Naive thymus-derived CD4-positive, alpha-beta T cell (primary cell): ENCODE measurements at places on chromosomes 7 and 10.

- no peak for DNase-seq
Measured at GRCh38 chr10:131563411-131563810, 251.9 kb upstream of the TCERG1L start.

DNA sequence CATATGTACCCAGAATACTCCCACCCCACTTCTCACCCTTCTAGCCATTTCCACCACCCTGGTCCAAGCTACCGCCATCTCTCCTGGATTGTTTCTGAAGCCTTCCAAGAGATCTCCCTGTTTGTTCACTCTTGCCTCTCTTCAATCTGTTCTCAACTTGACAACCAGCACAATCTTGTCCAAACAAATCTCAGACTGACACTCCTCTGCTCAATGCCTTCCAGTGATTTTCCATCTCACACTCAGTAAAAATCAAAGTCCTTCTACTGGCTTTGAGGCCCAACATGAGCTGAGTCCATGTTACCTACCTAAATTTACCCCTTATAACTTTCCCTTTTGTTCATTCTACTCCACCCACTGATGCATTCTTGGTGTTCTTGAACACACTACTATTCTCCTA, 33.2 kb upstream of the TMEM140 start:
- DNase-seq, result no peak

- DNase-seq, result no peak
Measured at GRCh38 chr10:104307576-104308438, 30.5 kb downstream of the ITPRIP start.

DNA sequence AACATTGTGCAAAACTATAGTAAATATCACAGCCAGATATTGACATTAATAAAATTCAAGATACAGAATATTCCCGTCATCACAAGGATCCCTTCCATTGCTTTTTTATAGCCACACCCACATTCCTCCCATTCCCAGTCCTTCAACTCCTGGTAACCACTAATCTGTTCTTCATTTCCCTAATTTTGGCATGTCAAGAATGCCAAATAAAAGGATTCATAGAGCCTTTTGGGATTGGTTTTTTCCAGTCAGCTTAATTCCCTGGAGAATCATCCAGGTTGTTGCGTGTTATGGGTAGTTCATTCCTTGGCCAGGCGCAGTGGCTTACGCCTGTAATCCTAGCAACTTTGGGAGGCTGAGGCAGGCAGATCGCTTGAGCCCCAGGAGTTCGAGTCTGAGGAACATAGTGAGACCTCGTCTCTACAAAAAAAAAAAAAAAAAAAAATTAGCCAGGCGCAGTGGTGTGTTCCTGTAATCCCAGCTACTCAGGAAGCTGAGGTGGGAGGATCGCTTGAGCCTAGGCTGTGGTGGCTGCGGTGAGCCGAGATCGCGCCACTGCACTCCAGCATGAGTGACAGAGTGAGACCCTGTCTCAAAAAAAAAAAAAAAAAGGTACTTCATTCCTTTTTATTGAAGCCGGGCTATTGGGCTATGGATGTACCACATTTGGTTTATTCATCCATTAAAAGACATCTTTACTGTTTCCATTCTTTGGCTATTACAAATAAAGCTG, 2.7 kb downstream of the OGDH start:
- no peak for DNase-seq

DNA sequence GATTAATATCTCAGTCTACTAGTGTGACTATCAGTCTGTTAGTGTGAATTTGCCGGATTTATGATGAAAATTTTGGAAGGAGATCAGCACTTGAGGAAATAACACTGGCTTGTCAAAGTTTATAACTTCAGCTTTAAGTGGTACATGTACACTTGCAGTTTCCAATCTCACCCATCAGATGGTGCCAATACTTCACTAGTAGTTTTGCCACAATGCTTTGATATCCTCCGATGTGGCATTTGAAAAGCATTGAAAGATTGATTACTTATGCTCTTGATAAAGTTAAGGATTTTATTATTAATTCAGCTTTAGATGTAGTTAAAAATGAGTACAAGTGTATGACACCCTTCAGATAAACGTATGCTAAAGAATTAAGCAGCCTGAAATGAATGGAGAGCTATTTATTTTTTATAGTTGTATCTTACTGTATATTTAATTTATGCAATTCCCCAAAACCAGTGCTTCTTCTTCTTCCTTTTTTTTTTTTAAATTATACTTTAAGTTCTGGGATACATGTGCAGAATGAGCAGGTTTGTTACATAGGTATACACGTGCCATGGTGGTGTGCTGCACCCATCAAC, 98.2 kb downstream of the ANLN start:
- DNase-seq, result peak; percentile 72

GRCh38 chr7:43170571-43170970, 58.1 kb downstream of the HECW1 start:
- DNase-seq, result no peak
